Progenitor cell of endocrine pancreas (in vitro differentiated cells): ENCODE measurements at places on chromosomes 7 and 10.

- H3K4me1 ChIP-seq = peaks cover 19% of the 10 kb centered on the region
- peak overlapping the region; percentile 62 for H3K27ac ChIP-seq
- H3K4me3 ChIP-seq = peak overlapping the region; percentile 40
- no peaks in the 10 kb centered on the region for H3K27me3 ChIP-seq
These were observed 217.1 kb downstream of the GALNT17 start for GRCh38 chr7:71348821-71349681.

DNA sequence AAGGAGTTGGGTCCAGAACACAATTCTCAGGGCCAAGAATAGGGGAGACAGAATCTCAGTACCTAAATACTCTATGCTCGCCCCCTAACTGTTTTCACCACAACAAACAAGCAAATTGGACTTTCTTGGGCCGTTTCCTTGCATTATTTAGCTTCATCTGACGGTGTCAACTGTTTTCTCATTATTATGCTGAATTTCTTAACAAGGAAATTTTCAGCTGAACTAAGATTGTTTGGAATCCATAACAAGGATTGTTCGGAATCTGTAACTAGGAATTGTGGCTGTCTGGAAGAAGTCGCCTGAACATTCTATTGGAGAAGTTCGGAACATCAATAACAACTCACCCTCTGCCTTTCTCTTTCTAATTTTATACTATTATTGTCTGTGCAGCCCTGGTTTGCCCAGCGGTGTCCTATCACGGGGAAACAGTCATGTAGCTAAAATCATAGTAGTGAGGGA, 15.5 kb upstream of the DLX6 start:
- H3K27ac ChIP-seq = no peak overlapping the region
- peaks cover 2% of the 10 kb centered on the region for H3K36me3 ChIP-seq
- no peak for DNase-seq
- peaks cover 97% of the 10 kb centered on the region for H3K27me3 ChIP-seq
- H3K4me3 ChIP-seq = no peak overlapping the region

- no peaks in the 10 kb centered on the region for H3K27me3 ChIP-seq
- H3K36me3 ChIP-seq = no peaks in the 10 kb centered on the region
- H3K27ac ChIP-seq = no peak overlapping the region
- no peak overlapping the region for H3K4me3 ChIP-seq
These were observed 75.6 kb downstream of the POM121L12 start for GRCh38 chr7:53111031-53111430.

DNA sequence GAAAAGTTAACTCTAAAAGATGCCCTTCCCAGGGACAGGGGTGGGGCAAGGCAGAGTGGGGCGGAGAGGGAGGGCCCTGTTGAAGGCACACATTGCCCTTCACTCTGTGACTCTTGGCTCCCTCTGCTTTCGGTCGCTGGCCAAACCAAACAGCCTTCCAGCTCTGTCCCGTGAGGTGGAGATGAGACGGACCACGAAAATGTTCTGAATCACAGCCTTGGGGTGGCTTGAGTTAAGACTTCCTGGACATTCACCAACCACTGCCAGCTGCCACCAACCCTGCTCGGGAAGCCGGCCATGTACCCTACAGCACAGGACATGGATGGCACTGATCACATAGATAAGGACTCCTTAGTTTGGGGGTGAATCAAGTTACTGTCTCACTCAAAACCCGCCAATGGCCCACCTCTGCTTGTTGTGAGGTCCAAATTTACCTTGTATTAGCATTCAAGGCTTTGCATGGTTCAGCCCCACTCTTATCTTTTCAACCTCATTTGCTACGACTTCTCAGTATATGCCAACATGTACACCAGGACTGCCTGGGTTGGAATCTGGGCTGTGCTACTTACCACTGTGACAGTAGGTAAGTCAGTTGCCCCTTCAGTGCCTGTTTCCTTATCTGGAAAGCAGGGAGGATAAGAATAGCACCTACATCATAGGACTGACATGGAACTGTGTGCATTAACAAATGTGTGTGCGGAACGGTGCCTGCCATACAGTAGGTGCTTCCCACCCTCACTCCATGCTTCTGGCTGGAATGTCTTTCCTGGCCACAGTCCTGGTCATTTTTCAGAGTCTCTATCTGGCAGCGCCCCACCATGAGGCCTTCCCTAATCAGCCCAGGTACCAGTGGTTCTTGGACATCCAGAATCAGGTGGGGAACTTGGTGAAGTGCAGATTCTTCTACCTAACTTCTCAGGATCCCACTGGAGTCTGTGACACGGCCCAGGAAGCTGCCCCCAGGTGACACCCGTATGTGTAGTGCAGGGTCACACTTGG, 28.0 kb downstream of the ITPRIP start:
- peaks cover 4% of the 10 kb centered on the region for H3K36me3 ChIP-seq
- no peak overlapping the region for H3K27ac ChIP-seq
- no peak for DNase-seq

GRCh38 chr10:18703521-18703920, 44.3 kb downstream of the ARL5B start:
- no peak overlapping the region for H3K27ac ChIP-seq
- H3K4me3 ChIP-seq = no peak overlapping the region
- H3K27me3 ChIP-seq = no peaks in the 10 kb centered on the region
- H3K4me1 ChIP-seq = no peaks in the 10 kb centered on the region
- no peaks in the 10 kb centered on the region for H3K36me3 ChIP-seq

GRCh38 chr7:89401690-89402089, 606.2 kb upstream of the TEX47 start:
- H3K4me3 ChIP-seq = no peak overlapping the region
- no peak overlapping the region for H3K27ac ChIP-seq
- H3K36me3 ChIP-seq = no peaks in the 10 kb centered on the region
- DNase-seq = no peak

- H3K4me3 ChIP-seq = no peak overlapping the region
- no peaks in the 10 kb centered on the region for H3K36me3 ChIP-seq
- H3K27me3 ChIP-seq = peaks cover under 1% of the 10 kb centered on the region
- no peak for DNase-seq
These were observed 8.6 kb upstream of the TAS2R60 start for GRCh38 chr7:143434660-143435059.

- DNase-seq = no peak
- no peak overlapping the region for H3K27ac ChIP-seq
- no peaks in the 10 kb centered on the region for H3K27me3 ChIP-seq
- no peaks in the 10 kb centered on the region for H3K4me1 ChIP-seq
- no peaks in the 10 kb centered on the region for H3K36me3 ChIP-seq
These were observed 300.9 kb upstream of the NPSR1 start for GRCh38 chr7:34357068-34357467.

DNA sequence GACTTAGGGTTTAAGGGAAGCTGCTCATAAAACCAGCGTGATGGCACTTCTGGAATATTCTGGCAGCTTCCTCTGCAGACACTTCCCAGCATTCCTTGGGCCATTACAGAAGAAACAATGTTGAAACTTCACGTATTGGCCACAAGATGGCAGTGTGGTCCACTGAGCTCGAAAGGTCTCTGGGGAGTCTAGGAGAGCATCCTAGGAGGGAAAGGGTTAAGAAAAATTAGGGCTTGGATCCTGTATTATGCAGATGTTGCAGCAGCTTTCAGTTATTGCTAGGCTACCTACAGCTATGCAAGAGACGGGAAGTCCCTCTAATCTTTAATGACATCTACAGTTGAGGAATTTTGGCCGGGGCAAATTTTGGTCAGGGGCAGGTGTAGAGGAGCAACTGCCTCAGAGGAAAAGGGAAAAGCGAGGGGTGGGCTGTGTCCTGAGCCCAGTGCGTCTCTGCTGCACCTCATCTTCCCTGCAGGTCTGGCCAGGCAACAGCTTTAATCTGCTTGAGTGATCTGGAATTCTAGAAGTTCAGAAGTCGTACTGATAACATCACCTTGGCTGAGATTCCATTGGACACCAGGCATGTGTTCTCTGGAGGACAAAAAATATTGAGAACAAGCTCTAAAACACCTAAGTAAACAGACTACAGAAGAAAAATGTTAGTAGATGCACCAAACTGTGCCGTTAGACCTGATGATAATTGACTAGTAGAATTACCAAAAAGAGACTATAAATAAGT, 220.8 kb upstream of the PRSS58 start:
- no peaks in the 10 kb centered on the region for H3K36me3 ChIP-seq
- no peak for DNase-seq
- H3K4me3 ChIP-seq = no peak overlapping the region
- no peak overlapping the region for H3K27ac ChIP-seq
- peaks cover 5% of the 10 kb centered on the region for H3K4me1 ChIP-seq

DNA sequence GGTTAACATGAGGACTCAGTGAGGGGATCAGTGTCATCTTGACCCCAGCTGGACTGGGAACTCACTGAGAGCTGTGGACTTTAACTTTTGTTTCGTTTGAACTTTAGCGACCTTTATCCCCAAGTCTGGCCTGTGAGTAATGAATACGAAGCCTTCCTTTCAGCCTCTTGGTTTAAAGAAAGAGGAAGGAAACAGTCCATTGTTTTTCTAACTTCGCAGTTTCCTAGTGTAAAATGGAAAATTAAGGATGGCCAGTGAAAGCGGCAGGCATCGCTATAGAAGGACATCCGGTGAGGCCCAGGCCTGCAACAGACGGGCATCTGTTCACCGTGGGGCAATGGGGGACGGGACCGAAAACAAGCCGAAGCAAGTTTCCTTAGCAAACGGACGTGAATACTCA, 44.1 kb upstream of the ADO start:
- H3K4me1 ChIP-seq = peaks cover 4% of the 10 kb centered on the region
- no peak for DNase-seq
- peak overlapping the region; percentile 77 for H3K27ac ChIP-seq
- H3K27me3 ChIP-seq = no peaks in the 10 kb centered on the region

DNA sequence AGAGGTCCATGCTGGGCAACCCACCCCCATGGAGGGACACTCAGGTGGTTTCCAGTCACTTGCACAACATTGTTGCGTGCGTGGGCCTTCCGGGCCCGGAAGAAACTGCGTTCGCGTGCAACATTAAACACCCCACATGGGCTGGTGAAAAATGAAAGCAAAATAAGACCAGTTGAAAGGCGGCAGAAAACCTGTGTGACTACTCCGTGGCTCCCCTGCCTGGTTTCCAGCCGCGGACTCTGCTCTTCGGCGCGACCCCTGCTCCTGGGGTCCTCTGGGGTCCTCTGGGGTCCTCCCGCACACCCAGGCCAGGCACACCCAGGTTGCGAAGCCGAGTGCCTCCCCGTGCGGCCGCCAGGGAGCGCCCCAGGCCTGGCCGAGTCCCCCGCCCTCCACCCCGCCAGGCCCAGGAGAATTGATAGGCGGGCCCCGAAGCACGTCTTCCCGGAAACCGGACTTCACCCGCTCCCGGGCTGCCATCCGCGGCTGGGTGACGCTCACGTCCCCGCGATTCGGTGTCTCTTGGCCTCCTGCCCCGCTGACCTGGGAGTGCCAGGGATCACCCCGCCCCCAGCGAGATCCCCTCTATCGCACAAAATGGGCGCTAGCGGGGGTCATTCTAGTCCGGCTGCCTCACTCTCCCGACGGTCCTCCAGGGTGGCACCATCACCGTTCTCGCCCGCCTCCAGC, 1.9 kb upstream of the SH2D4B start:
- peaks cover 3% of the 10 kb centered on the region for H3K4me1 ChIP-seq
- peaks cover 6% of the 10 kb centered on the region for H3K27me3 ChIP-seq
- H3K4me3 ChIP-seq = peak overlapping the region; percentile 74

DNA sequence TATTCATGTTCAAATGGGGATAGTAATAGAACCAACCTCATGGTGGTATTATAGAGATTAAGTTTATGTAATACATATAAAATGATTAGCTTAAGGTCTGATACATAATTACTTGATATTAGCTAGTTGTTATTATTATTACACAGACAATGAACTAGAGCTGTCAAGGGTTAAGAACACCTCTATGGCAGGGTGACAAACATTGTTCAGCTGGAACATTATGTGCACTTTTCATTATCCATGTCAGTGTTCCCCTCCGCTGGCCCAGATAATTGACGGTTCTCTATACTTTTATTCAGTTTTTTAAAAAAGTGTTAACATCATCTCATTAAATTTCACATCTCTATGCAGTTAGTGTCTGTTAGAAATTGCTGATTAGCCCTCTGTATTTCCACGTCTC, 142.1 kb downstream of the CDK14 start:
- DNase-seq = no peak
- H3K36me3 ChIP-seq = peaks cover 34% of the 10 kb centered on the region
- H3K4me3 ChIP-seq = no peak overlapping the region
- no peaks in the 10 kb centered on the region for H3K27me3 ChIP-seq
- H3K4me1 ChIP-seq = peaks cover 16% of the 10 kb centered on the region

DNA sequence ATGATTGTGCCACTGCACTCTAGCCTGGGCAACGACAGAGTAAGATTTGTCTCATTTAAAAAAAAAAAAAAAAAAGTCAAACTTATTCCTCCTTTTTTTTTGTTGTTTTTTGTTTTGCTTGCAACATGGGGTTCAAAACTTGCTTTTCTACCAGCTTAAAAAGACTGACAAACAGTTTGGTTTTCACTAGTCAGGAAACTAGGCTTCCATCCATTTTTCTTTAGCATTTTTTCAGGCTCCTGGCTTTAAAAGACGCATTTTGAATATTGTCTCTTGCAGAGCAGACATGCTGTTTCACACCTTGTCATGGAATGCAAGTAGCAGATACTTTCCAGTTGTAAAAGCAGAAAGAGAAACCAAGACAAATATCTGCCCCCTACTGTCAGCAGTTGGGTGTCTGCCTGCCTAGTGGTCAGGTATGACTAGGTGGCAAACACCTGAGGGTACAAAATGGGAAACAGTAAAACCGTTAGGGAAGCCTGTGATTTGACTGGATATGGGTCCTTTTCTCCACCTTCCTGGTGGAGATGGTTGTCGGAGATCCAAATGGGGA, 139.9 kb downstream of the CCDC71L start:
- no peak for DNase-seq
- no peak overlapping the region for H3K27ac ChIP-seq
- H3K4me3 ChIP-seq = no peak overlapping the region
- peaks cover 7% of the 10 kb centered on the region for H3K4me1 ChIP-seq
- H3K27me3 ChIP-seq = peaks cover 9% of the 10 kb centered on the region

GRCh38 chr7:147062897-147063296, 946.3 kb downstream of the CNTNAP2 start:
- no peaks in the 10 kb centered on the region for H3K4me1 ChIP-seq
- DNase-seq = no peak
- H3K4me3 ChIP-seq = no peak overlapping the region
- no peaks in the 10 kb centered on the region for H3K27me3 ChIP-seq
- H3K27ac ChIP-seq = no peak overlapping the region

GRCh38 chr7:47303695-47304453, 278.0 kb downstream of the TNS3 start:
- H3K27ac ChIP-seq = no peak overlapping the region
- DNase-seq = no peak
- no peak overlapping the region for H3K4me3 ChIP-seq
- H3K27me3 ChIP-seq = no peaks in the 10 kb centered on the region
- H3K36me3 ChIP-seq = peaks cover 35% of the 10 kb centered on the region
- no peaks in the 10 kb centered on the region for H3K4me1 ChIP-seq

DNA sequence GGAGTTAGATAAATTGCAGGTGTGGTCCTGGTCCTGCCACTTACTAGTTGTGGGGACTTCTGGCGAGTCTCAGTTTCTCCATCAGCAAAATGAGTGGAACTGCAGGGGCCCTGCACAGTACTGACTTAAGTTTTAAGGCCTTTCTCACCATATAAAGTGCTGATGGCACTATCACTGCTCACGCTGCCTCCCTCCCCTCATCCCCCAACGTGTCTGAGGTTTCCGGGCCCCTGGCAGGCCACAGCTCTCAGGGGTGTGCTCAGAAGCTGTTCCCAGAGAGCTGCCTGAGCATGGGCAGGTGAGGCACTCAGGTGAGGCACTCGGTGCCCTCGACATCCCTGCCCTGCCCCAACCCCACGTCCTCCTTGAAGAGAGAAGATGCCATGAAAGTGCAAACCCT, 74.2 kb downstream of the VOPP1 start:
- DNase-seq = no peak
- H3K27ac ChIP-seq = no peak overlapping the region
- peaks cover 3% of the 10 kb centered on the region for H3K36me3 ChIP-seq
